ENCODE measurements at places on chromosomes 5 and 9.

GRCh38 chr9:21758540-21758939 lies 43.9 kb upstream of the MTAP start:
- no peak for DNase-seq

- no peak for DNase-seq
These were observed 17.3 kb upstream of the XPA start for GRCh38 chr9:97714435-97714834.

DNA sequence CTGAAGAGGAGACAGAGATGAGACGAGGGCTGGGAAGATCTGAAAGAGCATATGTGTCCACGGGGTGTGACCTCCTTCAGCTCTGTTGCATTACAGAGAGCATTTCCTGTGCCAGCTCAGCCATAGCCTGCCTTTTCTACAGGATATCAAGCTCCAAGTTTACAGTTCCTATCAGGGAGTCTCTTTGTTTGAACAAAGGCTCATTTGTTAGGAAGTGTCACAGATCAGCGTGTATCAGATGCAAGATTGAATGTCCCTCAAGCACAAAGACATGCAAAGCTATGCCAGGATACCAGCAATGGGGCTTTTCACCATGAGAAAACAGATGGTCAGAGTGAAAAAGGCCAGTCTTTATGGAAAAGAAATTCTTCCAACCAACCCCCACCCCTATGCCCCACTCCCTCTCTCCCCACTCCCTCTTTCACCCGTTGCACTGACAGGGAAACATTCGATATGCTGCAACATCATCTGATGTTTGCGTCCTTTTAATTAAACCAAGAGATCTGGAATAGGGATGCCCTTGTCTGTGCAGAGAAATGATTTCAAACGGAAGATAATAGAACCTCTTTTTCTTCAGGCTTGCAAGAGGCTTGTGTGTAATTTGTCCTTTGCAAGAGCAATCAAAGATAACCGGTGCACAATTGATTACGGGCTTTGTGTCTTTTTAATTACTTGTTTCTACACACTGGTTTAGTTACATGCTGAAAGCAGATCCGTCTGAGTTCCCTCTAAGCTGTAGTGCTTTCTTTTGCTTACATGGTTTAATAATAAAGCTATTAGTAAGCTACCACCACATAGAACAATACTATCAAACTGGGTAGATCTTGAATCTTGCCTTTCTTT lies 263.1 kb upstream of the RGMB start:
- DNase-seq: no peak

GRCh38 chr5:12292610-12293204 lies 388.5 kb upstream of the CTNND2 start:
- DNase-seq: no peak
